ENCODE measurements at places on chromosomes 11 and 22.

GRCh38 chr11:17597770-17598169 lies 50.7 kb downstream of the OTOG start:
- DNase-seq, result peak; percentile 25

- DNase-seq, result no peak
Measured at GRCh38 chr22:34045311-34045710, 125.0 kb upstream of the LARGE1 start.

GRCh38 chr22:45999379-45999971 lies 22.5 kb upstream of the WNT7B start:
- DNase-seq, result no peak

DNA sequence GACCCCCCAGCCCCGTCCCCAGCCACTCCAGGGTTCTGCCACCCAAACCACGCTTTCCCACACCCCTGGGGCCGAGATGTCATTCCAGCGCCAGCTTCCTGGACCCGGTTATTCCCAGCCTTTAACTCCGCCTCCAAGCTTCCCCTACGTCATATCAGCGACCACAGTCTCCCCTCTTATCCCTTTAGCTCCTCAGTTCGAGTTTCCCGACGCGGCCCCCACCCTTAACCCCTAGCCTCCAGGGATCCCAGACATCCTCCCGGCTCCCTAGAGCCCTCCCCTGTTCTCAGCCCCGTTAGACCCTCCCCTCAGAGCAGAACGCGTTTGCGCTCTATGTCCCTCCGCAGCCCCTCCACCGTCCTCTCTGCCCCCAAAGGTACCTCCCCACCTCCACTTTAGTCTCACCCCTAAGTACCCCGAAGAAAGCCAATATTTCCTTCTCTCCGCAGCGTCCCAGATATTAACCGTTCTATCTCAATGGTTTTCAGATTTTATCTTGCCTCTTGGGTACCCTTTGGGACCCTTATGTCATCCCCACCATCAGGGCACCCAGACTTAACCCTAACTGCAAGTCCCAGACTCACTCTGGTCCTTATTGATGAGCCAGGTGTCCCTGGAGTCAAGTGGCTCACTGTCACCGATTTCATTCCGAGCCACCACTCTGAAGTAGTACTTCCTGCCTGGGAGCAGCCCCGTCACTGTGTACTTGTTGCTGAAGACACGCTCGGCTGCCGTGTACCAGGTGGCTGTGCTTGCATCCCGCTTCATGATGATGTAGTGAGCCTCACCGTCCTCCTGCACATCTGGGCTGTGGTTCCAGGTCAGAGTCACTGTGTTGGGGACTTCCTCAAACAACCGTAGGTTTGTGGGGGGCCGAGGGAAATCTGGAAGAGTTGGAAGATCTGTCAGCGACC lies 8.0 kb downstream of the TMEM86A start:
- DNase-seq, result no peak

DNA sequence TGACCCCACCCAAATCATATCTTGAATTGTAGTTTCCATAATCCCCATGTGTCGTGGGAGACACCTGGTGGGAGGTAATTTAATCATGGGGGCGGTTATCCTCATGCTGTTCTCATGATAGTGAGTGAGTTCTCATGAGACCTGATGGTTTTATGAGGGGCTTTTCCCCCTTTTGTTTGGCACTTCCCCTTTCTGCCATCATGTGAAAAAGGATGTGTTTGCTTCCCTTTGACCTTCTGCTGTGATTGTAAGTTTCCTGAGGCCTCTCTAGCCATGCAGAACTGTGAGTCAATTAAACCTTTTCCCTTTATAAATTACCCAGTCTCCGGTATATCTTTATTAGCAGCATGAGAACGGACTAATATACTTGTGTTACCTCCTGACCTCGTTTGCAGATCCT lies 156.6 kb upstream of the MTNR1B start:
- no peak for DNase-seq

DNA sequence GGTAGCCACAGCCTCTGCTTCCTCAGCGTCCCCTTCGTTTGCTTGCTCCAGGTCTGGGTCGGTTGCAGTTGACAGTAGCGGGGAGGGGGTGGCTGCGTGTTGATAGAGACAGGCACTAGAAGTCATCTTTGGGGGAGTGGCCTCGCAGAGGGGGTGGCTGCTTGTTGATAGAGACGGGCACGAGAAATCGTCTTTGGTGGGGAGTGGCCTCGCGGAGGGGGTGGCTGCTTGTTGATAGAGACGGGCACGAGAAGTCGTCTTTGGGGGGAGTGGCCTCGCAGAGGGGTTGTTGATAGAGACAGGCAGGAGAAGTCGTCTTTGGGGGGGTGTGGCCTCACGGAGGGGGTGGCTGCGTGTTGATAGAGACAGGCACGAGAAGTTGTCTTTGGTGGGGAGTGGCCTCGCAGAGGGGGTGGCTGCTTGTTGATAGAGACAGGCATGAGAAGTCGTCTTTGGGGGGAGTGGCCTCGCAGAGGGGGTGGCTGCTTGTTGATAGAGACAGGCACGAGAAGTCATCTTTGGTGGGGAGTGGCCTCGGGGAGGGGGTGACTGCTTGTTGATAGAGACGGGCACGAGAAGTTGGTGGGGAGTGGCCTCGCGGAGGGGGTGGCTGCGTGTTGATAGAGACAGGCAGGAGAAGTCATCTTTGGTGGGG lies 328.3 kb downstream of the TBC1D22A start:
- DNase-seq, result no peak

GRCh38 chr11:43904742-43905535 lies 24.3 kb downstream of the ALKBH3 start:
- no peak for DNase-seq

DNA sequence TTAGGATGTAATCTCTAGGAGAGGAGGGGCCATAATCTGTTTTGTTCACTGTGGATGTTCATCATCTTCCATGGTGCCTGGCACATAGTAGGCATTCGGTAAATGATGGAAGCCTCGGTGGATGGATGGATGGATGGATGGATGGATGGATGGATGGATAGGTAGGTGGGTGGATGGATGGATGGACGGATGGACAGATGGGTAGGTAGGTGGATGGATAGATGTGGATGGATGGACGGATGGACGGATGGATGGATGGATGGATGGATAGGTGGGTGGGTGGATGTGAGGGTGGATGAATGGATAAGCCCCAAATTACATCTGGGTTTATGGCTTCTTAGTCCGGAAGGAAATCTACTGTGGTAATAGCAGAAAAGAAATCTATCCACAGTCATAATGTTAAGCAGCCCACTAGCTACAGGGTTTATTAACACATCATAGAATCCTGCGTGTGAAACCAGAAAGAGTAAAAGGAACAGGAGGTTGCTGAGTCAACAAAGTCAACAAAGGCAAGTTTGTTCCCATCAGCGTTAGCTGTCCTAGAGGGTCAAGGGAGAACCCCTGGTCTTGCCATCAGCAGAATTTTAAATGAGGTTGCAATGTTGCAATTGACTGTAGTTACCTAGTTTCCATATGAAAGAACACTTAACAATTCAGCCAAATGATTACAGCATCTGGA lies 82.8 kb downstream of the C11orf91 start:
- no peak for DNase-seq

- no peak for DNase-seq
Measured at GRCh38 chr11:10640308-10640707, 53.2 kb downstream of the IRAG1 start.

DNA sequence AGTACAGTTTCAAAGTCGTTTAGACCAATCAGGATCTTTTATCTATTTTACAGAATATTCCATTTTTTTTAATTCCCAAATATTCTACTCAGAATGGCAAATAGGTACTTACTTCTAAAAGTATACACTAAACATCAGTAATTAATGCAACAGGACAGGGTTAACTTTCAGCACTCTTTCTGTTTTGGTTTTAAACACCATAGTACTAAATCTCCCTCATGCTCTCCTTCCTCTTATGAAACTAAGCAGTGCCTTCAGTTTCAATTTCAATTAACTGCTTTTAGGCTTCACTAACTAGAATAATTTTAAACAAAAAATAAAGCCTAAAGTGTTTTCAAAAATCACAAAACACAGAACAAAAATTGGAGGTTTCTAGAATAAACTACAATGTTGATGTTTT lies 57.9 kb downstream of the NOX4 start:
- no peak for DNase-seq

DNA sequence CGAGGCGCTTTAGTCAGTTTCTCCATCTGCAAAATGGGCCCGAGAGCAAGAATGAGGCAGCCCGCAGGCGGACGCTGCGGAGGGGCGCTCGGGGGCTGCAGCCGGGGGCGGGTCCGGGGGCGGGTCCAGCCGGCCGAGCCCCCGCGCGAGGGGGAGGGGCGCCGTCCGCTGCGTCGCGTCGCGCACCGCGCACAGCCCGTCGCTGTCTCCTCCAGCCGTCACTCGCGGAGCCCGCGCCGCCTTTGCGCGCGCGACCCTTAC lies 282 bp downstream of the PC start:
- no peak for DNase-seq

DNA sequence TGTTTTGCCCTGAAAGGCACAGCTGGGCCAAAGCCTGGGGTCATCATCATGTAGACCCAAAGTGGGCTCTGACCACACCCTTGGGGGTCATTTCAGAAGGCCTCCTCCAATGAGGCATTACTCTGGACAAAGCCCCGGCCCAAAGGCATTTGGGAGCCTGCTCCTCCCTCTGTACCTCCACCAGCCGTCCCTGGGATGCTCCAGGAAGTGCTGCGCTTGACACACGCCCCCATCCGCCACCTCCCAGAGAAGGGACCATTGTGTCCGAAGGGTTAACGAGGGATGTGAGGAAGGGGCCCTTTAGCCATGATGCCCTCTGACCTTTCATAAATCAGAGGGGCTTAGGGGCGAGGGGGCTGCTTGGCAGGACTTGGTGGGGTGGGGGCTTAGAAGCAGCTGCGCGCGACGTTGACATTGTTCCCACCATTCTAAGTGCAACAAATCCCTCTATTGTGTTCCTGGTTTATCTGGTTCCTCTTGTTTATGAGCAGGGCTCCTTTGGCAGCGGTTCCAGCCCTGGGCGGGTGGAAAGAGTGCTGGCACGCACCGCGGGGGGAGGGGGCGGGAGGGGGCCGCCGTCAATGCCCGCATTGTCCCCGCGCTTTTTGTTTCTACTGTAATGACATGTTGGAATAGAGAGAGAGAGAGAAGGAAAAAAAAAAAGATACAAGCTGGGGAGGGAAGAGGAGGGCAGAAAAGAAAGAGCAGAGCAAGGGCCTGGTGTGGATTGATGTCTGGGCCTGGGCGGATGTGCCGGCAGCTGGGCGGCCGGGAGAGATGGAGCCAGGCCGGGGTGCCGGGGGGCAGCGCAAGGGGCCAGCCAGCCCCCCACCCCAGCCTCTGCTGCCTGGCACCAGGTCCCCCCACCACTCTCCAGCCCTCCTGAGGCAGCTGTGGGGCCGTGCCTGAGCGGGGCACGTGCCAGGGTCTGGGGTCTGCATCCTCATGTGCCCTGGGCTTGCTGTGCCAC lies 32.1 kb upstream of the SOX10 start:
- peak; percentile 95 for DNase-seq

DNA sequence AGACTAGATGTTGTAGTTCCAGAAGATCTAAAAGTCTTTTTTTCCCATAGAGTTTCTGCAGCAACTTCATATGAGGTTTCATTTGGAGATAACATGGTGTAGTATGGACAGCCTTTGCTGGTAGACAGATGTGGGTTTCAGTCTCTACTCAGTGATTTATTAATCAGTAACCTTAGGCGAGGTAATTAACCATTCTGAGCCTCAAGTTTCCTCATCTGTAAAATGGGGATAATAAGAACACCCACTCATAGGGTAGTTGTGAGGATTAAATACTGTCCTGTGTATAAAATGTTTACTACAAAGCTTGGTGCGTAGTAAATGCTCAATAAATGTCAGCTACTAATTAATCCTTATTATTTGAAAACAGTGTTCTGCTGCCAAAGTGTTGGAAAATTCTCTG lies 16.8 kb downstream of the POU2F3 start:
- DNase-seq, result no peak

Data from dorsolateral prefrontal cortex (tissue), 122 donors.